Activated CD4-positive, alpha-beta T cell treated with anti-CD3 and anti-CD28 coated beads for 1 hour (primary cell): ENCODE measurements at places on chromosomes 7 and 10.

DNA sequence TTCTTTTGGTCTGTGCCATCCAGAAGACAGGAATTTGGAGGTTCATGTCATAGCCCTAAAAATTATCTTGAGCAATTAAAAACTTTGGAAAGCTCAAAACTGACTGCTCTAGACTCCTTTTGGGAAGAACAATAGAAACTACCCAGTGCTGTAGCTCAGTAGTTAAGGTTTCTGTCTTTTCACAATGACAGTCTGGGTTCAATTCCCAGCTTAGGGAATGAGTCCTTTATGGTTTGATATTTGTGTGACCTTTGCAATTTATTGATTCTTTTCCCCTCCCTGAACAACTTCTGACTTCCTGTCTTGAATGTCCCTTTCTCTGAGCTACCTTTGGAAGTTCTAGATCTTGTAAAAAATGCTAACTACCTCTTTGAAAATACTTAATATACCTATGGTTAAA, 603.3 kb upstream of the IGFBP3 start:
- no peak for DNase-seq

DNA sequence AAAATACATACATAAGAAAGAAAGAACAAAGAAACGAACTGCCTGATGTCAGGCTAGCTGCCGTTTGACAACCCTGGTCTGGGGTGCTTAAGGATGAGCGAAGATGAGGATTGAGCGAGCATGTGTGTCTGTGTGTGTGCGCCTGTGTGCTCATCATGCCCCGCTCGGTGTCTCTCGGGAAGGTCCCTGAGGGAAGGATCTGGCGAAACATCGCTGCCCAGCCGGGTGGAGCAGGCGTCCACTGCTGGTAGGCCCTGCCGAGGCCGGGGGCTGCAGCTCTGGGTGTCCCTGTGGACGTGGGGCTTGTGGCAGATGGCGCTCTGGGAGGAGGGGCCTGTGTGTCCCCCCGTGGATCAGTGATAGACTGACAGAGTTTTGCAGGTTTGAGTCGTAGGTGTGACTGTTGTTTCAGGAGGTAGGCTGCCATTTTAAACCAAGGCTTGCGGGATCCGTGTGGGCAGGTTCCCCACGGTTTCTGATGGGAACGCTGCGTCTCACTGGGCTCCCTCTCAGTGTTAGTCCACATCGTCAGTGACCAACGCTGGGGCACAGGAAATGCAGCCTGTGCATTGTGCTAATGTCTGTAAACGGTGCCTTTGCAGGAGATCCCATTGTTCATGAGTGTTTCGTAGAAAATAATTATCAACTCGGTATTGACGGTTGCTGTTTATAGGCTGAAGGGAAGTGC, 5.9 kb upstream of the SUN1 start:
- DNase-seq: no peak

- DNase-seq: no peak
Measured at GRCh38 chr7:38728145-38728544, 97.0 kb upstream of the AMPH start.

- DNase-seq: no peak
Measured at GRCh38 chr7:66781408-66782090, 41.0 kb downstream of the RABGEF1 start.

GRCh38 chr7:741191-741671, 14.2 kb upstream of the PRKAR1B start:
- DNase-seq: no peak

- no peak for DNase-seq
Measured at GRCh38 chr7:25436413-25436812, 208.1 kb upstream of the NPVF start.

- DNase-seq: no peak
Measured at GRCh38 chr10:11264296-11265048, 246.8 kb downstream of the CELF2 start.

GRCh38 chr7:4845740-4846142, 16.1 kb downstream of the PAPOLB start:
- DNase-seq: no peak

DNA sequence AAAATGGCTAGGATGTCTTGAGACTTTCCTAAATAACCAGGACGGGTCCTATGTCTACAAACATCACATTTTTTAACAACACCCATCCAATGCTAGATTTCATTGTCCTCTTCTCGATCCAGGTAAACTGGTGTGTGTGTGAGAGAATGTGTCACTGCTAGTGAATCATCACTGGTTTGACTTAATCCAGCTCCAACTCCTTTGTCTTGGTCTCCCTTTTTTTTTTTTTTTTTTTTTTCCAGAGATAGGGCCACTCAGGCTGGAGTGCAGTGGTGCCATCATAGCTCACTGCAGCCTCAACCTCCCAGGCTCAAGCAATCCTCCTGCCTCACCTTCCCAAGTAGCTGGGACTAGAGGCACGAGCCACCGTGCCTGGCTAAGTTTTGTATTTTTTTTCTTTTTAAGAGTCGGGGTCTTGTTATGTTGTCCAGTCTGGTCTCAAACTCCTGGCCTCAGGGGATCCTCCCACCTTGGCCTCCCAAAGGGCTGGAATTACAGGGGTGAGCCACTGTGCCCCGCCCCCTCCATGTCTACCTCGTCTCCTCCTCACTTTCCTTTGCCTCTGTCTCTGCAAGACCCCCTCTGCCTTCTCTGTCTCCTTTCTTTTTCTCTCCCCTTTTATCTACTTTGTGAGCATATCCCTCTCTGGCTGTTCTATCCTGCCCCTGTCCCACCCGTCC, 2.2 kb upstream of the UFSP1 start:
- DNase-seq: no peak

GRCh38 chr7:121436136-121436535, 40.0 kb upstream of the FAM3C start:
- no peak for DNase-seq

DNA sequence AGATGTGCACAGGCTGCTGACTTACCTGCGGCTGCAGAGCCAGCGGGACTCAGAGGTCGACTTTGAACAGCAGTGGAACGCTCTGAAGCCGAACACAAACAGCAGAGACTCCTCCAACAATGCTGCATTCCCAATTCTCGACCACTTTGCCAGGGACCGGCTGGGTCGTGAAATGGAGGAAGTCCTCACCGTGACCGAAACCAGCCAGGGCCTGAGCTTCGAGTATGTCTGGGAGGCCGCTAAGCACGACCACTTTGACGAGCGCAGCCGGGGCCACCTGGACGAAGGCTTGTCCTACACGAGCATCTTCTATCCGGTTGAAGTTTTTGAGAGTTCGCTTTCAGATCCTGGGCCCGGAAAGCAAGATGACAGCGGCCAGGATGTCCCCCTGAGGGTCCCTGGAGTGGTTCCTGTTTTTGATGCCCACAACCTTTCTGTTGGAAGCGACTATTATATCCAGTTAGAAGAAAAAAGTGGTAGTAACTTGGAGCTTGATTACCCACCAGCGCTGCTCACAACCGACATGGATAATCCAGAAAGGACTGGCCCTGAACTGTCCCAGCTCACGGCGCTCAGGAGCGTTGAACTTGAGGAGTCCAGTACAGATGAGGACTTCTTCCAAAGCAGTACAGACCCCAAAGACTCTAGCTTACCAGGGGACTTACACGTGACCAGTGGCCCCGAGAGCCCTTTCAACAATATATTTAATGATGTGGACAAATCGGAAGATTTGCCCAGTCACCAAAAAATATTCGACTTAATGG, 19.4 kb upstream of the BHLHA15 start:
- no peak for DNase-seq

- no peak for DNase-seq
Measured at GRCh38 chr7:129719980-129720732, 108.6 kb downstream of the NRF1 start.

DNA sequence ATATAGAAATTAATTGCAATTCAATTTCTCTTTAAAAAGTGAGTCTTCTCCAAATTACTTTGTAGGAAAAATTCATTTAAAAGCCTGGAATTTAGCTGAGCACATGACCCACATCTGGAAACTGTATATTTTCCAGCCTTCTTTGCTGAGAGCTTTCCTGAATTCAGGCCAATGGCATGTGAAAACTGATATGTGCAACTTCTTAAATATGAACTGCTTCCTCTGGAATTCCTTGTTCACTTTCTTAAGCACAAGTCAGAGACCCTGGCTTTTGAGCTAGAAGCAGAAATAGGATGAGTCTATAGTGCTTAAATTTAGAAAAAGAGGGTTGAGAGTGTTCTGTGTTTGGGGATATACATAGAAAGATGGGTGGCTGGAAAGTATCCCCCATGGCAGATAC, 365.1 kb upstream of the MTPN start:
- no peak for DNase-seq

- no peak for DNase-seq
Measured at GRCh38 chr10:26571655-26572054, 125.8 kb upstream of the PDSS1 start.

DNA sequence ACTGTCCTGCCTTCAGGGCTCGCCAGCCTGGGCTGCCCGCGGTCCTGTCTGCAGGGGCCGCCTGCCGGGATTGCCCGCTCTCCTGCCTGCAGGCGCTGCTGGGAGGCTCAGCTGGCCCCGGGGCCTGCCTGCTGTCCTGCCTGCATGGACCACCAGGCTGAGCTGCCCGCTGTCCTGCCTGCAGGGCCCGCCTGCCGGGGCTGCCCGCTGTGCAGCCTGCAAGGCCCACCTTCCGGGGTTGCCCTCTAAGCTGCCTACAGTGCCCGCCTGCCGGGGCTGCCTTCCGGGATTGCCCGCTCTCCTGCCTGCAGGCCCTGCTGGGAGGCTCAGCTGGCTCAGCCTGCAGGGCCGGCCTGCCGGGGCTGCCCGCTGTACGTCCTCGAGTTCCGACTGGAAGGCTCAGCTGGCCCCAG, 164.4 kb downstream of the GLRX3 start:
- no peak for DNase-seq

DNA sequence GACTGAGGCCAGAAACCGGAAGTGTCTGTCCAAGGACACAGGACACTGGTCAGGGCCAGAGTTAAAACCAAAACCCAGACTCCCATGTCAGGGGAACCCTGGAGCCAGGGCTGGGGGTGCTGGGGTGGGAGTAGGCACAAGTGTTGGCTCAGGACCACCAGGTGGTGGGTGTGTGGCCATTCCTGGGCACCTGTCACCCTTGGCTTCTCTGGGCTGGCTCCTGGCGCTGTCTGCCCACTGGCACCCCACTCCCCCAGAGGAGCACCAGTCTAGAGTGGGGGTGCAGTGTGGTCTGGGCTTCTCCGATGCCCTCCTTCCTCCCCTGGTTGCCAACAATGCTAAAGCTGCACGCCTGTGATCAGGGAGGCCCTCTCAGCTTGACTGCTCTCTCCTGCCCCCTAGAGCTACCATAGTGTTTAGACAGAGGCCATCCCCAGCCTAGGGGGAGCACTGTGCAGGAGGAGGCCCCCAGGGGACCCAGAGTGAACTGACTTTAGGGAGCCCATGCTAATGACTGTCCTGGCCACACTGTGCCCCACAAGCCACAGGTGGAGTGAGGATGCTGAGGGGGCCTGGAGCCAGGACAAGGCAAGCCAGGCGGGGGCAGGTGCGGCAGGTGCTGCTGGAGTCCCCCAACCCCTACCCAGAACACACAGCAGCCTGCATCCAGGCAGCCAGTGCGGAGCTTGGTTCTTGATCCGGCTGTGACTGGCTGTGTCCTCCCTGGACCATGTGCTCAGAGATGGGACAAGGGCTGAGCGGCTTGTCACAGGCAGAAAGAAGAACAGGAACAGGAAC, 11.0 kb downstream of the RASGEF1A start:
- no peak for DNase-seq

GRCh38 chr7:112788778-112789343, 1.3 kb downstream of the TMEM168 start:
- no peak for DNase-seq

DNA sequence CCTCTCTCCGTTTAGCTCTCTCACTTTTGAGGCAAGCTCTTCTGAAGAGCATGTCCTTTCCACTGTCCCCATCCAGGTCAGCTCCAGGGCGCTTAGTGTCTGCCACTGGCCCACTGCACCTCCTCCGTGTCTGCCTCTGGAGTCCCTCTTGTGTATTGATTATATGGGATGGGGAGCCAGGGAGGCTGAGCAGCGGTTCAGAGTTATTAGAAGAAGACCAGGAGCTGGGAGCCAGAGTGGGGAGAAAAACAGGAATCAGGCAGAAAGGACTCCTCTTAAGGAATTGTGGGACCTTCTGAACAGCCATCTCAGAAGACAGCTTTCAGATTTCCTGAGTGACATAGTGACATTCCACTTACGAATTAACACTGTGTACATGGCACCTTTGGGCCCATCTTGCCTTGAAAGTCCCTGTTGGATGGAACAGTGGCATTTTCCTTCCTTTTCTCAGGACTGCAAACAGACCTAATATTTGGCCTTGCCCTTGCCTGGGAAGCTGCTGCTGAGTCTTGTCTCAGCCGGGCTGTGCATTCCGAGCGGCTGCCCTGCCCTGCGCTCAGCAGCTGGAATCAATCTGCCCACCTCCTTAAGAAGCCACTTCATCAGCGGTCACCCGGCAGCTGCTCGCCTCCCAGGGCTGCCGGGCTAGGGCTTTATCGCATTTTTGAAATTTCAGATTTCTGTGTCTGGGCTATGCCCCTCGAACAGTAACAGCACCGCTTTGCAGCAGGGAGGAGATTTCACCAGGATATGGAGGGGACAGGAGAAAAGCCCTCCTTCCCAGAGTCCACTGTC, 81.1 kb upstream of the PRKG1 start:
- DNase-seq: no peak

DNA sequence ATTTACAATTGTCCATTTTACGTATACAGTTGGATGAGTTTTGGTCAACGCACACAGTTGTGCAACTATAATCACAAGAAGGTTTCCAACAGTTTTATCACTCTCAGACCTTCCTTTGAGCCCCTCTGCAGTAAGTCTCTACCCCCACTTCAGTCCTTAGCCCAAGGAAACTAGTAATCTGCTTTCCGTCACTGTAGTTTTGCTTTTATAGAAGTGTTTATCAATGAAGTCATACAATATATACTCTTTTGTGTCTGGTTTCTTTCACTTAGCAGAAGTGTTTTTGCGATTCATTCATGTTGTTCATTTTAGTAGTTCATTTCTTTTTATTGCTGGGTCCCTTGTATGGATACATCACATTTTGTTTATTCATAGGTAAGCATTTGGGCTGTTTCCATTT, 92.9 kb upstream of the PIP4K2A start:
- DNase-seq: no peak

DNA sequence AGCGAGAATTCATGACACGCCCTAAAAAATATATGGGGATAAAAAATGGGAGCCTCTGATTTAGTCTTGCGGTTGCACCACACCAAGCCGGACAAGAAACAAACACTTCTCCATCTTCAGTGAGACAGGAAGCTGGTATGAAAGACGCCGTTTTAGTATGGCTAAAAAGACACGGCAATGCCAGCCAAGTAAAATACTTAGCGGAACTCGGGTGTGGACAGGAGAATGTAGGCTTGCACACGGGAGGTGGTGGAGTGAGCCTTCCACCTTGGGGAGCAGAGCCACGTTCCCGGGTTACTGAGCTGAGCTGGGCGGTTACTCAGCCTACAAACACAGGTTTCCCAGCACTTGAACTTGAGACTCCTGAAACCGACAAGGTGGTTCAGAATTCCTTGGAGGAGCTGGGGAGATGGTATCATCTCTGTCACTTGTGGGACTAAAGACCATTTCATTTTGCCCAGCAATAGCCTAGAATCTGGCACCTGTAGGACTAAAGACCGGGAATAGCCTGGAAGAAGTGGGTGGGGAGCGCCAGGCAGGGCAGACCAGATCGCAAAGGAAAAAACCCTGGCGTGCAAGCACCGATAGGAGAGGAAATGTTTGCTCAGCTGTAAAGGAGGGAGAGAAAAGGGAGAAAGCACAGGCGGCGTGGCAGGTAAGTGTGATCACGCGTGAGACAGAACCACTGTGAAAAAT, 34.8 kb upstream of the SEPHS1 start:
- DNase-seq: no peak
